ENCODE measurements at places on chromosomes 12 and 14.

- no peak for DNase-seq
These were observed 23.2 kb downstream of the PCNX4 start for GRCh38 chr14:60114881-60115280.

DNA sequence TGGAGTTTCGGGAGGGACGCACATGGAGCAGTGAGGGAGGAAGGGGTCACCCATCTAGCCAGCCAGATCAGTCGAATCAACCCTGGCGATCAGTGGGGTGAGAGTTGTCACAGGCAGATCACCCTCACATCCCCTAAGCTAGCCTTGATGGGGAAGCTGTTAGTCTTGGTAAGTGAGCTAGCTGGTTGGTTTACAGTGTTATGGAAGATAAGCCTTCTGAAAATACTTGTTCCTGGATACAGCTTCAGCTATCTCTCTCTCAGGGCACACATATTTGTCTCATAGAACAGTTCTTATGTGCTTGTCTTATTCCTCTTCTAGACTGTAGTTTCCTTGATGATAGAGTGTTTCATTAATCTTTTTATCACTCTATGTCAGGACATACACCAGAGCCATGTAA is 26.2 kb upstream of the MANSC4 start:
- DNase-seq: no peak

- DNase-seq: no peak
These were observed 10.6 kb downstream of the EML1 start for GRCh38 chr14:99803803-99804202.

DNA sequence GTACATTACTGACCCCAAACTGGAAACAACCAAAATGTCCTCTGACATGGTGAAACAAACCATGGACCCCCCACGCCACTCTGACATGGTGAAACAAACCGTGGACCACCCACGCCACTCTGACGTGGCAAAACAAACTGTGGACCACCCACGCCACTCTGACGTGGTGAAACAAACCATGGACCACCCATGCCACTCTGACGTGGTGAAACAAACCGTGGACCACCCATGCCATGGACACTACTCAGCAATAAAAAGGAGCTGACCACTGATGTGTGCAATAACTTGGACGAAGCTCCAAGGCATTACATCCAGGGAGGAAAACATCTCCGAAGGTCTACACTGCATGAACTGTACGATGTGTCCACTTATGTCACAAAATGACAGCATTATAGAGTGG is 3.1 kb upstream of the GOLGA3 start:
- no peak for DNase-seq

- no peak for DNase-seq
These were observed 412.4 kb downstream of the PCNX1 start for GRCh38 chr14:71319666-71320065.

DNA sequence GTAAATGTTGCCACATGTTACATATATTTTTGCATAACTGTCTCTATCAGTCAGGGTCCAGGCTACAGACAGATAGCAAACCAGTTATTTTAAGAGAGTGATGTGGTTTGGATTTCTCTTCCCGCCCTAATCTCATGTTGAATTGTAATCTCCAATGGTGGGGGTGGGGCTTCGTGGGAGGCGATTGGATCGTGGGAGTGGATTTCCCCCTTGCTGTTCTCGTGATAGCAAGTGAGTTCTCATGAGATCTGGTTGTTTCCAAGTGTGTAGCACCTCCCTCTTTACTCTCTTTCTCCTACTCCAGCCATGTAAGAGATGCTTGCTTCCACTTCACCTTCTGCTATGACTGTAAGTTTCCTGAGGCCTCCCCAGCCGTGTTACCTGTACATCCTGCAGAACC is 704.2 kb upstream of the TBX3 start:
- DNase-seq: no peak

DNA sequence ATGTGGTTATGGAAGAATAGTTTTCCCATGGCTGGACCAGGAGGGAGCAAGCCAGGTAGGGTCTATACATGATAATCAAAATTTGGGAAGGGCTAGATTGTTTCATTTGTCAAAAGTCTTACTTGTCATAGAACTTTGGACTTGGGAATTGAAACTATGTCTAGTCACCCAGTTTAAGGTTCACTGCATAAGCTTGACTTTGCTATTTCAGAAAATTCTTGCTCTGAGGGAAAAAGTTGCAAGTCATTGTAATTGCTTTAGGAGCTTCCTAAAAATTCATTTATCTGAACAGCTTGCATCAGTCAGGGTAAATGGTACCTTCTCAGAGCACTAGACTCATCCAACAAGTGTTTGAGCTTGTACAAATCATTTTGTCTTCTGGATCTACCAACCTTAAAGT is 1194.7 kb downstream of the GALC start:
- no peak for DNase-seq

- DNase-seq: no peak
These were observed 66.6 kb downstream of the FBXL14 start for GRCh38 chr12:1527789-1528188.

Data from NCI-H1092 (cell line).